Right ventricle myocardium superior (tissue), 1 donor: ENCODE measurements at places on chromosomes 3 and 15. TPM values are rescaled to one million over a fixed set of nuclear protein-coding genes. Genes with fewer than 3 reads are reported as not detected.

- no peak for DNase-seq
Observed at GRCh38 chr3:146191051-146191450, 30.1 kb upstream of the PLOD2 start.

- no peak for DNase-seq
Observed at GRCh38 chr3:111846717-111847116, 12.3 kb upstream of the PHLDB2 start.

DNA sequence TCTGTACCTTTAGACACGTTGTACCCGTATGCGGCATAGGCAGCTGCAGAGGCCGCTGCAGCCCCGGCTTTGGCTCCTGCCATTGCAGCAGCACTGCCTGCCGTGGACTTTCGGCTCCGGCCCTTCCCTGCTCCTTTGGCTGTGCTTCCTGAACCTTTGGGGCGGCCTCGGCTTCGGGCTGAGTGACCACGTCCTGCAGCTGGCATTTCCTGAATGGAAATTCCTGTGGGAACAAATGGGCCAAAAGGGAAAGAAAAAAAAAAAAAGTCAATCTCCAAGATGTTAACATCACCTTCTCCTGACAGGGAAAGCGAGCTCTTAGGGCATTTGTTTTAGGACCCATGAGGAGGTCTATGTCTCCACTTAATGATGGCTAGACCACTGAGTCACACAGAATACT, 29.6 kb downstream of the CHAC1 start:
- no peak for DNase-seq

The C3orf85 gene
- not detected for total RNA-seq

The CELSR3 gene
- 0.16 TPM for total RNA-seq

The GPR176 gene
- total RNA-seq = 1.4 TPM
